ENCODE measurements at places on chromosomes 2 and 18.

- no peak for DNase-seq
Observed at GRCh38 chr2:167196461-167197252, 308.4 kb downstream of the XIRP2 start.

DNA sequence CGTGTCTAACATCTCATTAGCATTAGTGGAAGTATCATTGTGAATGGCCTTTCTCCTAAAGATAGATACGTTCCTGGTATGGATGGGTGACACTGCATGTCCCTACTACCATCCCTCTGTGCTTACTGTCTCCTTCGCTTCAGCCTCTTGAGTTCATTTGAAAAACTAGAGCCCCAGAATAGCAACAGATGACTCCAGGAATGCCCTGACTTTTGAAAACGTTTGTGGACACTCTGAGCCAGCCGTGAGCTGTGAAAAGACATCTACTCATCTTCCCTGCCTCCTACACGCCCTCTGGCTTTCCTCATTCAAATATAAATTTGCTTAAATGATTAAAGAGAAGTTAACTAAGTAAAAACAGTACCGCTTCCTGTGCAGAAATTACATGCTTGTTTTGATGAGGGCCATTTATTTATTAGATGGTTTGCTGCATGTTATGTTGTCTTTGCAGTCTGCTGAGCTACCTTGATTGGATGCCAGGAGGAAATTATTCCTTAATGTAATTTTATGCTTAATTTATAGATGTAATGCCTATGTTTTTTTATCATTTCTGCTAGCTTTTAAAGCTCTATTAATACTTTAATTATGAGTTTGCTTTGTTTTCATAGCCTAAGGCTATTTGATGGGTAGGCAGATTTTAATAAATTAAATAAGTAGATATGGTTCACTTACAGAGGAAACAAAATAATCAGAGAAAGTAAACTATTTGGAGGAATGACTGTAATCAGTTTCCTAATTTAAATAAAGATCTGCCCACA lies 32.1 kb upstream of the MYO3B start:
- DNase-seq, result no peak

GRCh38 chr2:48259811-48260210 lies 270.1 kb upstream of the STON1 start:
- DNase-seq, result no peak

DNA sequence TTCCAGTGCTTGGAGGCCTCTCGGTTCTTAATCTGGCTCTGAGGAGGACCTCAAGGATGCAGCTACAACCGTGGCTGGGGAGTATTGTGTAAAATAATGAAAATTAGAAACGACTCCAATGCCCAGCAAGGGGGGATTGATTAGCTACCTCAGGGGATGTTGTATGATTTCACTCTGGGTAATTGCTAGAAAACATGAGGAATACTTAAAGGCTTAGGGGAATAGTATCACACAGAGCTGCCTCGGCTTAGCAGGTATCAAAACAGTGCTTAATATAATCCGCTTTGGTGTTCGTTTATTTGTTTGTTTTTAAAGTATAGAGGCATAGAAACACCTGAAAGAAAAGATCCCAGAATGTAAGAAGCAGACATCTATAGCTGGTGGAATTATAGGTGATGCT lies 102.5 kb downstream of the INHBB start:
- DNase-seq, result no peak

- DNase-seq, result no peak
Observed at GRCh38 chr2:69171116-69171896, 158.3 kb downstream of the ANTXR1 start.

- no peak for DNase-seq
Observed at GRCh38 chr18:31192086-31192776, 29.6 kb upstream of the DSC1 start.

- no peak for DNase-seq
Observed at GRCh38 chr2:65778137-65778536, 345.7 kb upstream of the SPRED2 start.

DNA sequence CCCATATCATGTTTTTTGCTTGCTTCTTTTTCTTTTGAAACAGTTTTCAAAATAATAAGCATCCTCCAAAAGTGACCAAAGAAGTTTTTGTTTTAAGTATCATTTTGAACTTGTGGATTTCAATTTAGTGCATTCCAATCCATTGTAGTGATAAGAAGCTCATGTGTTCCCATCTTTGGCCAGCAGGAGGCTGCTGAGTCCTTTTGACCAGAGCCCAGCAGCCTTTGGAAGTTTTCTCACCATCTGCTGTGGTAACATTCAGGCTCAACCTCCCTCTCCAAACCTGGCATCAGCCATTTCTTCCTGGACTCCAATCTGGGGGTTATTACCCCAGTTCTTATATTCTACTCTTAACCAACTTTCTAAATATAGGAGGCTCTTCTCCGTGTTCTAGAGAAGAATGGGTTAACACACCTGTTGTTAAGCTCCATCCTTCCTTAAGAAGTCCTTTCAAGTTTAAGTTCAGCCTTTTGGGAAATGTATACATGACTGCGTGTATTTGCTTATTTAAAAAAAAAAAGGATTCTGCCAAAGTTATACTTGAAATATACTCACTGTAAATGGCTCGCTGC lies 39.0 kb upstream of the MAL start:
- no peak for DNase-seq

GRCh38 chr2:113240150-113240914 lies 38.4 kb downstream of the PAX8 start:
- DNase-seq, result no peak

DNA sequence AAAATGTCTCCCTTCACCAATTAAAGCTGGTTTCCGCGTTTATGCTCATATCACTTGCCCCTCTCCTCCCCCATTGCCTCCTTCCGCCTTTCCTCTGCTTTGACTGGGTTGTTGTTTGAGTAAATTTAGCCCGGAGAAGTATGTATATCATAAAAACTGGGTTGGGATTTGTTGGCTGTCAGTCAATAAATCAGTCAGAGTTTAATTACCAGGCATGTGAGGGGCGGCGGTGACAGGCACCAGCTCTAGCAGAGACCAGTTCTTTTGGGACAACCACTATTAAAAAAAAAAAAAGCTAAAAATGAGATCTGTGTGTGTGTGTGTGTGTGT lies 382.4 kb upstream of the SMIM21 start:
- DNase-seq, result no peak

DNA sequence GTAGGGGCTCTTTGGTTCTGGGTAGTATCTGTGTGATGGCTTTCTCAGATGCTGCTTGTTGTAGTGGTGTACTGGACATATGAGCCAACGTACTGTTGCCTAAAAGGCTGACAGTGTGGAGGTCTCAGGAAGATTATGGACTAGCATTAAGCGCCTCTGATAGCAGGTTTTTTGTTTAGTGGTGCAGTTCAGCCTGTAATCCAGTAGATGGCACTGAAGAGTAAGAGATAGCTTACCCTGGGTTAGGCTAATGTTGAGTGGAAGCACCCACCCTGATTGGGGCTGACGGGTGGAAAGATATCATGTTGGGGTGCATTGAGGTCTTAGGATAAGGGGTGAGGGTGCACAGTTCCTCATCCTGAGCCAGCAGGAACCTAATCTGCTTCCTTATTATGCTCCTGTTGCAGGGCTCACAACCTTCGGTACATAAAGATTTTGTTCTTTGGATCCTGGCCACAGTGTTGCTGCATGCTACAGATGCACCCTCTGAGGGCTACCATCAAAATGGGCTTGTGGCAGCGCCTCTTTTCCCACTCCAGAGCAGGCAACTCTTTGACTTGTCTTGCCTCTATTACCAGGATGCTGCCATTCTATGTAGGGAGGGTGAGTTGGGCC lies 79.6 kb downstream of the MSTN start:
- no peak for DNase-seq

- no peak for DNase-seq
Observed at GRCh38 chr2:6506859-6507258, 358.8 kb downstream of the CMPK2 start.

DNA sequence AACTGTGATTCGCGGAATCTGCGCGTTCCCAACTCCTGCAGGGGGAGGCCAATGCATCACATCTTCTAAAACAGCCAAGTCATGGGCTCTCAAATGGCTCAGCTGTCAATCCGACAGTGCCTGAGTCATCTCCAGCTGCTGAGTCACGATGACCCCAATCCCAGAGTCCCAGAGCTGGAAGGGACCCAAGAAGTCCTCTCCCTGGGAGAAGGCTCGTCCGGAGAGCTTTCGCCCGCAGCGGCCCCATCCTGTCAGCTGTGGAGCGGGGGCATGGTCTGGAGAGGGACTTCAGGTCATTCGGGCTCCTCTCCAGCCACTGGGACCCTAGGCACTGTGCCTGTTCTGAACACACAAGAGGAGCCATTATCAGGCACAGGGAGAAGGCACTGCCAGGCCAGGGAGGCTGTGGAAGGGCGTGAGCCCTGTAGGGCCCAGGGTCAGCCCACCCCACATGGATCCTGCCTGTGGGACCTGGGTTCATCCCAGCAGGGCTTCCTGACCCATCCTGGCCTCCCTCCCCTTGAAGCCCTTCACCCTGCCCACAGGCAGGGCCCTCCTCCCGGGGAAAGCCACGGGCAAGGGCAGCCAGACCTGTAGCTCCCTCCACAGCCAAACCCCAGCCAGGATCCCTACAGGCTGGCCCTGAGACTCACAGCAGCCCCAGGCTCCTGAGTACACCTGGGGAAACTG lies 47.6 kb upstream of the GPC1 start:
- no peak for DNase-seq

DNA sequence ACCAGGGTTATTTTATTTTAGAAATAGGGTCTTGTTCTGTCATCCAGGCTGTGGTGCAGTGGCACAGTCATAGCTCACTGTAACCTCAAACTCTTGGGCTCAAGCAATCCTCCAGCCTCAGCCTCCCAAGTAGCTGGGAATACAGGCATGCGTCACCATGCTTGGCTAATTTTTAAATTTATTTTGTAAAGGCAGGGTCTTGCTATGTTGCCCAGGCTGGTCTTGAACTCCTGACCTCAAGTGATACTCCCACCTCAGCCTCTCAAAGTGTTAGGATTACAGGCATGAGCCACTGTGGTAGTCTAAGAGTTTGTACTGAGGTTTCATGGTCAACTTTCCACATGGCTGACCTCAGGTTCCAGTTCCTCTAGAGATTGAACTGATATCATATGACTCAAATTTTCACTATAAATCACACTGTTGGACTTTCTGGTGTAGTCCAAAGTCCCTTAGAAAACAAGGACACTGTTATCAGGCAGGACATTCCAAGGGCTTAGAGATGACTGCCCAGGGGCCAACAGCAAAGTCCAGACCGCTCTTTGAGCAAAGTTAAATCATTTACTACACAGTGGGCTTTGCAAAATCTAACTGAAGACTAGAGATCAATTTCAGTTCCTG lies 82.0 kb upstream of the MEX3C start:
- DNase-seq, result no peak

DNA sequence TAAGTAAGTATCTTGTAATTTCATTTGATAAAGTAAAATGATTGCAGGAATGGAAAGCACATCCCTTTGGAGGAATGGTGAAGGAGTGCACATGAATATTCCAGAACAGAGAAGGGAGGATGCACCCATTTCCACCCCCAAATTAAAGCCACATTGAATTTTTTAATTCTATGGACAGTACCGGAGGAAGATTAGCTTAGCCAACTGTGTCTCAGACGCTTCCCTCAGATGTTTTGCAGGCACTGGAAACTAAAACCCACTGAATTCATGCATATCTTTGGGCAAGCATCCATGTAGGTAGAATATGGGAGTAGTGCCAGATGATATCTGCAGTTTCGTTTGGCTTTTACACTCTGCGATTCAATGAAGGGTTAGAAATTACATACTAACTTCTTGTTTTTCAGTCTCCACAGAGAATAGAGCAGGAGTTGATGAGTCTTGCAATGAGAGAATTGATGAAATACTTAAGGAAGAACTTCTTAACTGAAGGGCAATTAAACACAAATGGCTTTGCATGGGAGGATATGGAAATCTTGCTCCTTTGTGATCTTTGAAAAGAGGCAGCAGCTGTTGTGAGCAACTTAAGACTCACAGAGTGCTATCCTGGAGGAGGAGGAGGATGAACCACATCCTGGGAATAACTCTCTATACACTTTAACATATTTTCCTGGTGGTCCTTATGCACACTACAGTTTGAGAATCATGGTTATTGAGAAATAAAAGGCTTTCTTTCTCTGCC lies 71.7 kb upstream of the MYO3B start:
- DNase-seq, result no peak

- DNase-seq, result no peak
Observed at GRCh38 chr2:174670446-174670845, 72.8 kb upstream of the WIPF1 start.

DNA sequence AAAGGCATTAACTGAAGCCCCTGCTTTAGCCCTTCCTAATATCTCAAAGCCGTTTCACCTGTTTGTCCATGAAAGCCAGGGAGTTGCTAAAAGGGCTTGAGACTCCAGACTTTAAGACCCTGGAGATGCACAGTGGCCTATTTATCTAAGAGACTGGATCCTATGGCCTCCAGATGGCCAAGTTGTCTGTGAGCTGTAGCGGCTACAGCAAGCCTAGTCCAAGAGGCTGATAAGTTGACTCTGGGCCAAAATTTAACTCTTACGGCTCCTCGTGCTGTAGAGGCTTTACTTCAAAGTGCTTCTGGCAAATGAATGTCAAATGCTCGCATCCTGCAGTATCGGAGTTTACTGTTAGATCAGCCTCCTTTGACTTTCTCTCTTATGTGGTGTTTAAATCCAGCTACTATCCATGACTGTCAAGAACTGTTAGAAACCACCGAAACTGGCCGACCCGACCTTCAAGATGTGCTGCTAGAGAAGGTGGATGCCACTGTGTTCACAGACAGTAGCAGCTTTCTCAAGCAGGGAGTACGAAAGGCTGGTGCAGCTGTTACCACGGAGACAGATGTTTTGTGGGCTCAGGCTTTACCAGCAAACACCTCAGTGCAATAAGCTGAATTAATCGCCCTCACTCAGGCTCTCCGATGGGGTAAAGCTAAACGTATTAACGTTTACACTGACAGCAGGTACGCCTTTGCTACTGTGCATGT lies 336.7 kb upstream of the CNTNAP5 start:
- no peak for DNase-seq

GRCh38 chr2:71895320-71896161 lies 252.1 kb downstream of the CYP26B1 start:
- DNase-seq, result no peak

- no peak for DNase-seq
Observed at GRCh38 chr2:160277151-160277550, 77.1 kb upstream of the ITGB6 start.

GRCh38 chr2:167933097-167933814 lies 314.1 kb downstream of the STK39 start:
- DNase-seq, result no peak

DNA sequence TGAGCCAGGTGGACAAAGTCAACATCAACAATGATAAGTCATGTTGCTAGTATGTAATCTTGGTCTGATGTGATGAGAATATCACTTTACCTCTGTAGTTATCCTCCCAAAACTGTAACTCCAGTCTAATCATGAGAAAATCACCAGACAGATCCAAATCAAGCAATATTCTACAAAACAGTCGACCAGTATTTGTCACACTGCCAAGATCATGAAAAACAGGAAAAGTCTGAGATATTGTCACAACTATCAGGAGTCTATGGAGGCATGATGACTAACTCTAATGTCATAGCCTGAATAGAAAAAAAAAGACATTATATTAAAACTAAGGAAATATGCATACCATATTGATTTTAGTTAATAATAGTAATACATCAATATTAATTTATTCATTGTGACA lies 1883.3 kb upstream of the CELF4 start:
- no peak for DNase-seq
